NCI-H1436 treated with DMSO at 0.1 percent for 48 hours (cell line): ENCODE measurements at places on chromosomes 12 and 14.

DNA sequence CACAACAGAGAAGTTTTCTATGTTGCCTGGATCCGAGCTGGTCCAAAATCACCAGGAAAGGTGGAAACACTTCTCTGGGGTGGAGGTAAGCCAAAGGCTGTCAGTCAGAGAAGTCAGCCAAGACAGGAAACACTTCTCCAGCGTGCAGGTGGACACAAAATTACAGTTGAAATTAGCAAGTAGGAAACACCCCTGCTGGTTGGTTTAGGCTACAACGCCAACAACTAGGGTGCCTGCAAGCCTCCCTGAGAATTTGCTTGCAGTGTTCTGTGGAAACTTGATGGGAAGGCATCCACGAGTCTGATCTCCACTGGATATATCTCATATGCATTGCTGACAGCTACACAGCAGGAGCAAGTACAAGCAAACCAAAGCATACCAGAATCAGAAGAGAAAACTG, 600.5 kb downstream of the RERGL start:
- no peak for DNase-seq

DNA sequence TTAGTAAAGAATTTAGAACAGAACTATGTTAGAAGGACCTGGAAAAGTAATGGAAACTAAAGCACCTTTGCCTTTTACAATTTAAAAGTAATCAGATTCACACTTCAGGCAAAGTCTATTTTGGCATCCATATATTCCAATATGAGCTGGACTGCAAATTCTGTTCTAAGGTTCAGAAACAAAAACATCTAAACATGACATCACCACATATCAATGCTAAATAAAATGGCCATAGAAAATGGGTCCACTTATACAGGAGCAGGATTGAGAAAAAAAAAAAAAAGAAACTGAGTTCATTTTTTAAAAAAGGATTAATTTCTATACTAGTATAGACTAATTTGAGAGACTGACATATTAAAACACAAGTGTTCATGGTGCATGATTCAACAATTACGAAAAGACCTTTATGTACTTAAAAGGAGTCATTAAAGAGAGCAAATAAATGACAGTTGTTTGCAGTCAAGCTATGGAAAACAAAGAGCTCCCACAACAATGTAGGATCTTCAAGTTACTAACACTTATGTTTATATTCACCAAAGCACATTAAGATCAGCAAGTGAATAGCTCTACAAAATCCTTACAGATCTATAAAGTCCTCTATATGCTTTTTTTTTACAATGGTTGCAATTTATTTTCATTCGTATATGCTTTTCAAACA, 45.7 kb downstream of the DICER1 start:
- no peak for DNase-seq

GRCh38 chr12:51923506-51924365, 16.4 kb downstream of the ACVRL1 start:
- DNase-seq = no peak

GRCh38 chr14:20632831-20633691, 8.4 kb downstream of the OR6S1 start:
- no peak for DNase-seq

GRCh38 chr12:57270966-57271470, 20.0 kb upstream of the STAC3 start:
- no peak for DNase-seq

- DNase-seq = no peak
Measured at GRCh38 chr12:8989413-8989812, at the start of gene KLRG1. Gene KLRG1, plus strand, starts transcription at chr12:8989546. Its CDS starts 90 bp downstream, at chr12:8989636.

DNA sequence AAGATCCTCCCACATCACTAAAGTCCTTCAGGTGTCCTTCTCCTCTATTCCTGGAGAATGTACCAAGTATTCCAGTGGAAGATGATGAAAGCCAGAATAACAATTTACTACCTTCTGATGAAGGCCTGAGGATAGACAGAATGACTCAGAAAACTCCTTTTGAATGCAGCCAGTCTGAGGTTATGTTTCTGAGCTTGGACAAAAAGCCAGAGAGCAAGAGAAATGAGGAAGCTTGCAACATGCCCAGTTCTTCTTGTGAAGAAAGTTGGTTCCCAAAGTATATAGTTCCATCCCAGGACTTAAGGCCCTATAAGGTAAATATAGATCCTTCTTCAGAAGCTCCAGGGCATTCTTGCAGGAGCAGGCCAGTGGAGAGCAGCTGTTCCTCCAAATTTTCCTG, 54.6 kb upstream of the HELB start:
- DNase-seq = no peak

GRCh38 chr12:57099766-57100165, 10.9 kb downstream of the NAB2 start:
- no peak for DNase-seq

DNA sequence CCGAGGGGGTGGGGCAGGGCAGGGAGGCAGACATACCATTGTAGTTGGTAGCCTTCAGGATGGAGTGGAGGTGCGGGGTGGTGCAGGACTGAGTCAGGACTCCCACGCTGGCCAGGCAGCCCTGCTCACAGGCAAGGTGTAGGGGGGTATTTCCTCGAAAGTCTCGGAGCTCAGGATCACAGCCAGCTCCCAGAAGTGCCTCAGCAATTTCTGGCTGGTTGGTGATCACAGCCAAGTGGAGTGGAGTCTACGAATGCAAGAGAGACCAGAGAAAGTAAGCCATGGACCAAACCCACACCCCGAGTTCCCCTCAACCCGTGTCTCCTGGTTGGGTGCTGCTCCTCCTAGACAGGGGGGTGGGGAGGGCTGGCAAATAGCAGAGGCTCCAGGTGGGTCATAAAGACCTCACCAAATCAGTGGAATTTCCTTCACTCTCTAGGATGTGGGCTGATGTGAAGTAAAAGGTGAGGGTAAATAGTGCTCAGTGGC, 1.4 kb downstream of the NFKBIA start:
- DNase-seq = no peak

DNA sequence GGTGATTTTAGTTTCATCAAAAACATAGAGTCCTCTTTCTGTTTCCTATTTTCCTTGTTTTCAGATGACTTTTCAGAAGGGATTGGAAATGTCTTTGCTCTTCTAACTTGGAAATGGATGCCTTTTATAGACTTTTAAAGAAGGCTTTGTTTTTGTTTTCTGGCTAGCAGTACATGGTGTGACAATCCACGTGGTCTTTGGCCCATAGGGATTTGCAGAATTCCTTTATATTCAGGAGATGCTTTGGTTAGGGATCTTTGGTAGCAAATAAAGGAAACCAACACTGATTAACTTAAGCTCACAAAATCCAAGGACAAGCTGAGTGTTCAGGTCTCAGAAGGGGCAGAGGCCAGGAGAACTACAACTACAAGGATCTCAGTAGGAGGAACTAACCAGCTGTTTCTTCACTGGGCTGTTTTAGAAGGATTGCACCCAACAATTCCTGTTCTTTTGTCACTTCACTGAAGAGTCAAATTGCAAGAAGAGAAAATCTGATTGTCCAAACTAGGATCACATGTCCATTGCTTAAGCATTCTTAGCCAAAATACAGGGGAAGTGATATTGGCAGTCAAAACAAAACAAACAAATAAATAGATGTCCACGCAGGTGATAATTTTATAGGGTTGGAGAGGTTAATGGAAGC, 58.6 kb upstream of the MANSC4 start:
- no peak for DNase-seq

DNA sequence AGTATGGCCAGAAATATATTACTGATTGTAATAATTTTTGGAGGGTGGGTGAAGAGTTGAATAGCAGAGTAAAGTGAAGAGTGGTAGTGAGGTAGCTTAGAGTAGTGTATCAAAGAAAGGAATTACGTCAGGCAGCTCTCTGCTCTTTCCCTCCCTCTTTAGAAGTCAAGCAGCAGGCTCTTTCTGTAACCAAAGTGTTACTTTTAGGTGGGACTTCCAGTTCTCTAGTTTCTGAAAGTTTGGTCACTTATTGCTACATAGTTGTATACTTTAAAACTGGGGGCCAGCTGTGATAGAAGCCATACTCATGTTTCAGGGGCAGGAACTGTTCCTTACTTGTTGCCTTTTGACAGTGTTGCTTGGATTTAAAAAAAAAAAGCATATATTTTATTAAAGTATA, 30.6 kb downstream of the ATF7IP start:
- DNase-seq = no peak

GRCh38 chr12:63857771-63858670, 13.5 kb downstream of the SRGAP1 start:
- no peak for DNase-seq

DNA sequence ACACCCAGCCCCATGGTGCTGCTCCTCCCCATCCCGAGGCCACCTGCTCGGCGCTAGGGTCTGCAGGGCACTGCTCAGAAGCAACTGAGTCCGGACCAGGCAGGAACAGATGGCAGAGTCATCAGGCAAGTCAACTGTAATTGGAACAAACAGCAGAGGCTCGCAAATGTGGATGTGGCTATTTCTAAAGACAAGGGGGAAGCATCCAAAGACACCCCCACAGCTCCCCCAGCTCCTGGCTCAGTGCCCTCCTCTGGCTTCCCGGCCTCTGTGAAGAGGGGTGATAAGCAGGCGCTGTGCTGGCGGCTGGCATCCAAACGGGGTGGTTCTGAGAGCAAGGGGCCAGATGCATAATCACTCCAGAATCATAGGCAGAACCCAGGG, 125.6 kb downstream of the PIWIL1 start:
- no peak for DNase-seq

GRCh38 chr14:89641495-89642175, 224.6 kb upstream of the FOXN3 start:
- DNase-seq = no peak

GRCh38 chr12:9143929-9144729, 28.4 kb upstream of the A2M start:
- no peak for DNase-seq

- no peak for DNase-seq
Measured at GRCh38 chr12:56947633-56948456, 9.6 kb downstream of the RDH16 start.

- DNase-seq = no peak
Measured at GRCh38 chr12:4256043-4256826, 17.3 kb upstream of the CCND2 start.

- DNase-seq = no peak
Measured at GRCh38 chr12:44775901-44776300, 100.2 kb downstream of the NELL2 start.

DNA sequence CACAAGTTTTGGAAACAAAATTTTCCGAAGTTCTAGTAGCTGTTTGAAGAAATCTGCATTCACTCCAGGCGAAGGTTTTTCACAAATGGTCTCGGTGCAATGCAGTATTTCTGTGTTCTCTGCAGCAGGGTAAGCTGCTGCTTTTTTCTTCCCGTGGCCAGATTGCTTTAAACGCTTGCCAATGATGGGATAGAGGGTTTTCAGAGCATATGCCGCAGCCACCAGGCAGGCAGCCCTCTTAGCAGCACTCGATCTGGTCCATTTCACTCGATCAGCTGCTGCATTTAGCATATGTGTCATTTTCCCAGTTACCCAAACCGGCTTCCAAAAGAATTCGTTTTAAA, 315 bp downstream of the ABCD2 start:
- no peak for DNase-seq

- no peak for DNase-seq
Measured at GRCh38 chr14:95068080-95068479, 89.2 kb downstream of the DICER1 start.

- DNase-seq = peak; percentile 43
Measured at GRCh38 chr12:93154753-93155480, 222.8 kb upstream of the NUDT4 start.

- no peak for DNase-seq
Measured at GRCh38 chr12:113216027-113216426, 5.2 kb upstream of the TPCN1 start.

DNA sequence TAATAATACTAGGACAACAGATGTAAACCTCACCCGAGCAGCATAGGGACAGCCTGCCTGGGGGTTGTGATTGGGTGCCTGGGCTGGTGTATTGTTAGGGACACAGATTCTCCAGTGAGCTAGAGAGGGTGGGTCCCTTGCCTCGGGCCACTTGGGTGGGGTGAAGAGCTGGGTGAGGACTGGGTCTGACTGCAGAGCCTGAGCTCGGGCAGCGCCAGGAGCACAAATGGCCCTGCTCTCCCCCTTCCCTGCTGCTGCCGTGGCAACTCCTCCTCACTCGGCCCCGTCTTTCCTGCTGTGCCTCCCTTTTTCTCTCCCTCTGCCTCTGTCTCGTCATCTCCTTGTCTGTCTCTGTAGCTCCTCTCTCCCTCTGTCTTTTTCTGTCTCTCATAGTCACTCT, 115.4 kb downstream of the GLT1D1 start:
- DNase-seq = no peak

GRCh38 chr14:89720741-89721729, 233.5 kb downstream of the EFCAB11 start:
- DNase-seq = no peak

DNA sequence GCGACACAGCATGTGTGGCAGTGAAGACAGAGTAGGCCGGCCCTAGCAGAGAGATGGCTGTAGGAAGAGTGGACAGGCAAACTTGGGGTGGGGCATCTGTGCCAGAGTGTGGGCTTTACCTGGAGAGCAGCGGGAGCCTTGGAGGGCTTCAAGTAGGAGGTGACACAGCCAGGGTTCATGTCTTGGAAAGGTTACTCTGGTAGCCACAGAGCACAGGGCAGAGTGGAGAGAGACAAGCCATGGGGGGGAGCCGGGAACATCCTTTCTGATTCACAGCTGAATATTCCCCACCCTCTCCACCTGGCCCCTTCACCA, 53.5 kb upstream of the DIO3 start:
- DNase-seq = no peak

GRCh38 chr12:82896979-82897378, 210.3 kb downstream of the TMTC2 start:
- DNase-seq = no peak

DNA sequence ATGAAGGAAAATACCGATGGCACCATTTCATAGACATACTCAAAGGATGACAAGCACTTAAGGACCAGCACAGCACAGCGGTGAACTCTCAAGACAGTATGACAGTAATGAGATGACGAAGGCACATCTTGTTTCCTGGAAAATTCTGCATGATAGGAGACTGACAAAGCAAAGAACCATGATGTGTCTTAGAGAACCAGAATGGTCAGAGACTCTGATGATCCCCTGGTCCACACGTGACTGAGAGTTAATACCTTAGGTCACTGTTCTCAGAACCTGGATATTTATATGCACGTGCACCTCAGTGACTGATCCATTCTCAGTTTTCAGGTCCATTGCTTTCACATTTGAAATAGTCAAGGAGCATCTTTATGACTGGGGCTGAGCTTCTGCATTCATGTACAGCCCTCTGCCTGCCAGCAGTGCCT, 35.3 kb downstream of the PROX2 start:
- no peak for DNase-seq

- DNase-seq = no peak
Measured at GRCh38 chr12:47218191-47218654, 138.5 kb upstream of the AMIGO2 start.

DNA sequence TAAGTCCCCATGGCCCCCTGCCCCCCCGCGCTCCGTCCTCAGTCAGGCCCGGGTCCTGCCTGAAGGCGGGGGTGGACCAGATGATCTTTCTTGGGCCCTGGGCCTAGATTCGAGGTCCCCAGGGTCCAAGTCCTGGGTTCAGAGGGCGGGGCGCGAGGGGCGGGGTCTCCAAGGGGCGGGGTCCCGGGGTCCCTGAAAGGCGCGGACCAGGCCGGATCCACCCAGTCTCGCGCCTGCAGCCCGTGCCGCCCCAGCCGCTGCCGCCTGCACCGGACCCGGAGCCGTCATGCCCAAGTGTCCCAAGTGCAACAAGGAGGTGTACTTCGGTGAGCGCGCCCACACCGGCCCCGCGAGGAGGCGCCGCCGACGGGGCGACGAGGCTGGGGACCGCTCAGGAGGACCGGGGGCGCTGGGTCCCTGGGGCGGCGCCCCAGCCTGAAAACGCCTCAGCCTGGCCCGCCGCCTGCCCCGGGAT, 325 bp downstream of the CRIP1 start:
- no peak for DNase-seq
